ENCODE measurements at places on chromosomes 3 and 15.

GRCh38 chr3:17013050-17013449, 128.3 kb downstream of the PLCL2 start:
- no peak for DNase-seq

GRCh38 chr3:124767264-124767663, 37.0 kb downstream of the UMPS start:
- DNase-seq: no peak

GRCh38 chr3:76888856-76889255, 151.0 kb upstream of the ROBO2 start:
- no peak for DNase-seq

DNA sequence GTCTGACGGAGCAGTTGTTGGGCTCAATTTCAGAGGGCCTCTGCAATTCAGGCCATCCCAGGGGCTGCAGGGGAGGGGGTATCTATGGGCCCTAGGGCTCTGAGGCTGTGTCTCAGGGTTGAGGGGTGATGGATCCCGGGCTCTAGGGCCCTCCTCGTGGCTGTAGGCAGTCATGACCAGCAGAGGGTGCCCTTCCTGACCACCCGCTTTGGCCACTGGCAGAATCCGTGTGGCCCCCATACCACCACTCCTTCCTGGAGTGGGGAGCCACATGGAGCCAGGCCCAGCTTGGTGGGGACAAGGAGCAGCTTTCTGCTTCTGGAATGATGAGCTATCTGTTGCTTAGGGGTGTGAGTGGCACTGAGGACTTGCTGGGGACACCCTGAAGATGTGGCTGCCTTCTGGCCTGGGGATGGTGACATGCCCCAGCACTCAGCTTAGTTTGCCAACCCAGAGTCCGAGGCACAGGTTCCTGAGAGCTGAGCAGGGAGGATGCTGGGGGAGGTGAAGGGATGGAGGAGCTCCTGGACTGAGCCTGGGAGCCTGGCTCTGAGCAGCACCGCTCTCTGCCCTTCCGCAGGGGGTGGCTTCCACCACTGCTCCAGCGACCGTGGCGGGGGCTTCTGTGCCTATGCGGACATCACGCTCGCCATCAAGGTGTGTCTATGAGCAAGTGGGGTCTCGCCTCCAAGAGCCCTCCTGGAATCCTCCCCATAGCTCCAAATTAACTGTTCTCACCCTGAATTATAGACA, 20.2 kb downstream of the HDAC11 start:
- no peak for DNase-seq

DNA sequence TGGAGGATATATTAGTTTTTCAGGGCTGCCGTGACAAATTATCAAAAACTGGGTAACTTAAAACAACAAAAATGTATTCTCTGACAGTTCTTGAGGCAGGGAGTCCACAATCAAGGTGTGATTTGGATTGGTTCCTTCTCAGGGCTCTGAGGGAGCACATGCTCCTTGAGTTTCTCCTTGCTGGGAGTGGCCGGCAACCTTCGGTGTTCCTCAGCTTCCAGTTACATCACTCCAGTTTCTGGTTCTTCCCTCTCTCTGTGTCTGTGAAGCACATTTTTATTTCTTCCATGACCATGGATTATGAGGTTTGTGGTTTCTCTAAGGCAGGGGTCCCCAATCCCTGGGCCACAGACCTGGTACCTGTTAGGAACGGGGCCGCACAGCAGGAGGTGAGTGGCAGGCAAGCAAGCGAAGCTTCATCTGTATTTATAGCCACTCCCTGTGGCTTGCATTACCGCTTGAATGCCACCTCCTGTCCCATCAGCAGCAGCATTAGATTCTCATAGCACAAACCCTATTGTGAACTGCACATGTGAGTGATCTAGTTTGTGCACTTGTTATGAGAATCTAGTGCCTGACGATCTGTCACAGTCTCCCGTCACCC, 24.3 kb downstream of the LRRC28 start:
- DNase-seq: no peak

GRCh38 chr3:151751161-151751560, 17.4 kb downstream of the AADACL2 start:
- DNase-seq: no peak

GRCh38 chr3:28467414-28467813, 118.8 kb upstream of the AZI2 start:
- no peak for DNase-seq

DNA sequence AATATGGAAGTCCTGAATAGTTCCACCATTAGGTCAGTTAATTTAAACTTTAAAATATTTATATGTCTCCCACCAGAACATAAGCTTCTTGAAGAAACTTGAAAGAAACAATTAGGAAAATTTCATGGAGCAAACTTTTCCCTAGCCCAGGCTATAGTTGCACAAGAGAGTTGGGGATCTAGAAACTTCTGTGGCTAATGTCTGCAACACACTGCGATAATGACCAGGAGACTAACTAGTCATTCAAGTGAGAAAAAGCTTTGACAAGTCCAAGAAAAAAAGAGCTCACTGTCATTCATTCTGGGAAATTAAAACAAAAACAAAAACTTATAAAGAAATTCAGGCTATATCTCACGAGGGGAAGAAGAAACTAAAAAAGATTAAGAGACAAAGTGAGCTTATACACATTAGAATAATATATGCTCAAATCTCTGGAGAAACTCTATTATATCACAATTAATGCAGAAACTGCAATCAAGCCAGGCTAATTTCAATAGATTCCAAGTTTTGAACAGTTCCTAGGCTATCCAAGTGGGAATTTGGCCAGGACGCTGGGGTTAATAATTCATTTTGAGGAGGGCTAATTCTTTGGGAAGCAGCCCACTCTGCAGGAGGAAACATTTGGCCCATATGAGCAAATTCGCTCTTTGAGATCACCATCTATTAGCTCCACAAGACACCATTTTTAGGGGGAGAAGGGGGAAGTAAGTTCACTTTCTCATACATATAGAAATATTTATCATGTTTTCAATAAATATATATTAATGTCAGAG, 134.6 kb downstream of the MEIS2 start:
- no peak for DNase-seq

- DNase-seq: no peak
These were observed 96.5 kb downstream of the DLG1 start for GRCh38 chr3:197201791-197202452.

GRCh38 chr3:192156382-192156781, 571.0 kb downstream of the FGF12 start:
- DNase-seq: no peak

GRCh38 chr3:108441518-108441917, 68.9 kb downstream of the MYH15 start:
- no peak for DNase-seq

- no peak for DNase-seq
These were observed 98.4 kb downstream of the CNTN3 start for GRCh38 chr3:74516019-74516418.

DNA sequence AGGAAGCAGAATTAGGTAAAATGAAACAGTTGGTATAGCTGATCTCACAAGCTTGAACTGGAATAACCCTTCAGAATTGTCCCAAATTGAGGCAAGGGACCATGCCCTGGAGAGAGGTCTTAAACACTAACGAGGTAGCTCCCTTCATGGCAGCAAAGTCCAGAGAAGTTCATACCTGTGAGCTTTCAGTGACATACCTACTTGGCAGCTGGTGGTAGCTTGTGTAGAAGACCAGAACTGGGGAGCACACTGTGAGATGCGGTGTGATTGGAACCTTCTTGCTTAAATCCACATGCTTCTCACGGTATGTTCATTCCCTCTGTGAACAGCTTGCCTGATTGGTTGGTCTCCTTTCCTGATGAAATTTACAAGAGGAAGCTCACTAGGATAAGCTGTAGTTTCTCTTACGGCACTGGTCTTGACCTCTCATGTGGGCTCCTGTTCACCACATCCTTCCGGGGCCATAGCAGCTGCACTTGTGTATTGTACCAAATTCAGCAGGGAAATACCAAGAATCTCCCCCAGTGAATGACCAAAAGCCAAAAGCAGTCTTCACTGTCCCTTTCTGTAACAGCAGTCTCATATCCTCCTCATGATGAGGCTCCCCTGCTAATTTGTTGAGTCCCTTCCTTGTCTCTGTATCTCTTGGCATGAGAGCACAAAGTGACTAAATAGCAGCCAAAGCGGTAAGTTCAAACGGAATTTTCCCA, 483.7 kb upstream of the FRG2C start:
- no peak for DNase-seq

GRCh38 chr15:55221090-55222011, 24.6 kb upstream of the RSL24D1 start:
- no peak for DNase-seq

GRCh38 chr3:100730524-100730923, 21.2 kb downstream of the TFG start:
- DNase-seq: no peak

Measured in effector memory CD8-positive, alpha-beta T cell (primary cell).